Stimulated activated CD8-positive, alpha-beta memory T cell treated with anti-CD3 and anti-CD28 coated beads, Interleukin-4, amount 100 ng/mL, for 1 hour (primary cell): ENCODE measurements at places on chromosomes 6 and 20.

GRCh38 chr6:159871241-159871640 is 19.5 kb upstream of the MAS1 start:
- no peak for DNase-seq

GRCh38 chr6:48471326-48471725 is 360.3 kb upstream of the PTCHD4 start:
- no peak for DNase-seq

DNA sequence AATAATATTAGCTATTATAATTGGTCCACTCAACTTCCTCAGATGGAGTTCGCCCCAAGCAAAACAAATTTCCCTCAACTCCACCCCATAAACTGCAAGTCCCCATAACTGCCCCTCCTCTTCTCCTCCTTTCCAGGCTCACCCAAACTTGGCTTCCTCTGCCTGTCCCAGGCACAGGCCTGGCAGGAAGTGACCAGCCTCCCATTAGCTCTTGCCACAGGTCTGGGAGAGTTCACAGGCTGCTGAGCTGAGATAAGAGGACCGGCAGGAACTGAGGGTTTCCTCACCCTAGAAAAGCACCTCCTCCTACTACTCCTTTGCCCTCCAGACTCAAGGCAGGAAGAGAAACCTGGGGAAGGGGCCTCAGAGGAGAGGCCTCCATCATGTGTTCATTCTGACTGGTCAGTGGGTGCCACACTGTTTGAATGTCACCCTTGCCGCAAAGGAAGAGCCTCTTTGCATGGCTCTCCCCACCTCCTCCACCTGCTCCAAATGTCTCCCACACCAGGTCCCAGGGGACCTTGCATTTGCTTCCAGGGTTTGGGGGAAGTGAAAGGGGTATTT is 24.5 kb upstream of the SMIM29 start:
- no peak for DNase-seq

- DNase-seq = no peak
These were observed 12.5 kb downstream of the CTSZ start for GRCh38 chr20:58994390-58995159.

DNA sequence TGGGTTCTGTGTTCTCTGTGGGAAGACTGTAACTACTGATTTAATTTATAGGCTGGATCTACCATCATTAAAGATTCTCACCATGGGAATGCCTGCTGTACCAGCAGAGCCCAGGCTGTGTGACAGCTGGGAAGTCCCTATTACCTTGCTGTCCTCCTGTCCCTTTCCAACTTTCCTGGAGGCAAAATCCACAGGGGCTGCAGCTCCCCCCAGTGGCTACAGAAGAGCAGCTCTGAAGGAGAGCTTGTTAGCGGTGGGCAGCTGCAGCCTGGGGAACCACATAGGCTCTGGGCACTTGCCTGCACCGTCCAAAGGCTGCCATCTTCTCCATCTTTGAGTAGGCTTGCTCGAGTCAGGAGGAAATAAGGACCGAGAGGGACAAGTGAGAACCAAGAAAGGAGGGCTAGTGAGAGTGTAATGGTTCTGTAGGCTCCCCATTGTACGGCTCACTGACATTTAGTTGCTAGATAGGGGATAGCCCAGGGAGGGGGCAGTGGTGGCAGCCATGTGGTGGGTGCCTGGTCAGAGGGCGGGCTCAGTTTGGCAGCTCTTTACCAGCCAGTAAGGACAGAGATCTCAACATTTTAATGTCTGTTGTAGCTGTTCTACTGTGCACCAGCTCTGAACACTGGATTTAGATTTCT is 155.1 kb upstream of the MLIP start:
- no peak for DNase-seq
